T follicular helper cell (primary cell): ENCODE measurements at places on chromosomes 16 and 17.

GRCh38 chr17:77616254-77616731 is 342.2 kb upstream of the TNRC6C start:
- no peak for DNase-seq

GRCh38 chr16:48330189-48330840 is 54.9 kb downstream of the SIAH1 start:
- DNase-seq: no peak

DNA sequence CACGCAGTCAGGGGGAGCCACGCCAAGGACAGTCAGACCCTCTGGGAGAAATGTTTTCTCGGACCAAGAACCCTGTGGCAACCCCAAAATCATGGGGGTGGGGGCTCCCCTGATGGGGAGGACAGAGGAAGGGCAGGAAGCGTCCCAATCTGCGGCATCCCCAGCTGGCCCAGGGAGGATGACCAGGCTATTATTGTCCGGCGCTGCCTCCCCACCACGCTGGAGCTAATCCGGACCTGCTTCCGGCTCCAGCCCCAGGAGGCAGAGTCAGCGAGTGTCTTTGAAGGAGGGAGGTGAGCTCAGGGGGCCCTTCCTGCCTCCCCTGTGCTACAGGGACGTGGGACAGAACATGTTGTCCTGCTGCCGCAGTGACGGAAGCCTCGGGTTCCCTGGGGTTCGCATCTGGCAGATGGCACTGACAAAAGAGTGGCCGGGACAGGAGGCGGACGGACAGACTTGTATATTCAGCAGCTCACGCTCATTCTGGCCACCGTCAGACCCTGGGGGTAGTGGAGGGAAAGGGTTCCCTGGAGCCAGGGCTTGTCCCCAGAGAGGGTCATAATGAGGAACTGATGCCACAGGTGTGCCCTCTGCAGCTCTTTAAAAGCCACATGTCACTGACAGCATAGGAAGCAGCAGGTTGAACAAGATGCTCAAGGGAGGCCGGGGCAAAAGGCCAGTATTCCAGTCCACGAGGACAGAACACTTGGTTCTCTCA is 54.3 kb upstream of the CDC42EP4 start:
- DNase-seq: no peak

GRCh38 chr16:85293458-85293857 is 181.2 kb upstream of the CIBAR2 start:
- DNase-seq: no peak

- no peak for DNase-seq
These were observed 11.6 kb upstream of the CDH15 start for GRCh38 chr16:89159850-89160354.
